ENCODE measurements at places on chromosomes 1 and 21. TPM values are rescaled to one million over a fixed set of nuclear protein-coding genes. Genes with fewer than 3 reads are reported as not detected.

Gene SELL
- not detected for total RNA-seq

Gene PPT1
- total RNA-seq, result 126 TPM

Gene ADGRL2
- 0.11 TPM for total RNA-seq

Gene PRRX1
- 0.13 TPM for total RNA-seq

Gene HUNK
- 0.05 TPM for total RNA-seq

Gene HIPK1
- 12.7 TPM for total RNA-seq

Gene SLC44A5
- not detected for total RNA-seq

Gene TFF2
- total RNA-seq, result not detected

Gene GNG5
- total RNA-seq, result 39.7 TPM

Gene MGST3
- total RNA-seq, result 162 TPM

Gene ATP1A4
- not detected for total RNA-seq

Gene CLDN8
- total RNA-seq, result not detected

Gene TFF3
- total RNA-seq, result 0.13 TPM
